Kidney (tissue), 22 donors: ENCODE measurements at places on chromosomes 13 and 19. TPM values are rescaled to one million over a fixed set of nuclear protein-coding genes. Genes with fewer than 3 reads are reported as not detected.
A peak's percentile ranks its signal among the peaks of the same experiment; 100 is the strongest.

PPP1R13L gene
- 21.4 TPM for polyA plus RNA-seq

DNA sequence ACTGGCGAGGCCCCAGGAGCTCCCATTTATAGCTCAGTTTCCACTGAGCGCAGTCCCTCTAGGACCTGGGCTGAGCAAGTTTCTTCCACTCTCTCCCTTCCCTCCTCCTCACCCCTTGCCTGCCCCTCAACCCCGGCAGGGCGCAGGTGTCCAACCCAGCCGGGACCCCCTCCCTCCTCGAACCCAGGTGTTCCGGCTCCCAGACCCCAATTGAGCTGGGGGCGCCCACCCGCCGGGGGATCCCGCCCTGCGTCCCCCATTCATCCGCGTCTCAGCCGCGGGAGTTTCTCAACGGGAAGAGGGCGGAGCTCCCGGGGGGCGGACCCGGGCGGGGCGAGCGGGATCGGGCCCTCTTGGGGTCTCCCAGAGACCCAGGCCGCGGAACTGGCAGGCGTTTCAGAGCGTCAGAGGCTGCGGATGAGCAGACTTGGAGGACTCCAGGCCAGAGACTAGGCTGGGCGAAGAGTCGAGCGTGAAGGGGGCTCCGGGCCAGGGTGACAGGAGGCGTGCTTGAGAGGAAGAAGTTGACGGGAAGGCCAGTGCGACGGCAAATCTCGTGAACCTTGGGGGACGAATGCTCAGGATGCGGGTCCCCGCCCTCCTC is at the start of gene KIRREL2:
KIRREL2 (plus strand) TSS at position 366 of the 604 bp plus-strand sequence; CDS start at position 575, 209 bp downstream.
- DNase-seq = peak; percentile 55

DNA sequence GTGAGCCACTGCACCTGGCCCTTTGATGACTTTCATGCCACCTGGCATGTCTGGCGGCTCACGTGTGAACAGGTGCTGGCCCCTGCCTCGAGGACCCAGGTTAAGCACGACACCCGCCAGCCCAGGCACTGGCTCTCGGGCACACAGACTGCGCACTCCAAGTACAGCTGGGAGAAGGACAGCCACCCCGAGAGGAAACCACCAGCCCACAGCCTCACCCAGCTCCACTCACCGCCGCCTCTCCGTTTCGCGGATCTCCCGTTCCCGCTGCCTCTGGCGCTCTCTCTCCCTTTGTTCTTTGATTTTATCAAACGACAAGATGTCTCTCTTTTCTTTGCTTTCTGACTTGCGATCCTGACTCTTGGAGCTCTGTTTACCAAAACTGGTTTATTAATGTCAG is 27.4 kb upstream of the TINCR start:
- DNase-seq = no peak

PSG3 gene
- polyA plus RNA-seq = not detected

GRCh38 chr13:58804832-58805231 is 1173.3 kb downstream of the PCDH17 start:
- no peak for DNase-seq

GRCh38 chr19:18879579-18880373 is 16.2 kb downstream of the CERS1 start:
- DNase-seq = peak; percentile 59

GRCh38 chr19:55248704-55249103 is 10.1 kb downstream of the PPP6R1 start:
- no peak for DNase-seq

- peak; percentile 82 for DNase-seq
Measured at GRCh38 chr19:5934774-5935472, 20.9 kb downstream of the CAPS start.

FSTL3 gene
- 23.9 TPM for polyA plus RNA-seq

DNA sequence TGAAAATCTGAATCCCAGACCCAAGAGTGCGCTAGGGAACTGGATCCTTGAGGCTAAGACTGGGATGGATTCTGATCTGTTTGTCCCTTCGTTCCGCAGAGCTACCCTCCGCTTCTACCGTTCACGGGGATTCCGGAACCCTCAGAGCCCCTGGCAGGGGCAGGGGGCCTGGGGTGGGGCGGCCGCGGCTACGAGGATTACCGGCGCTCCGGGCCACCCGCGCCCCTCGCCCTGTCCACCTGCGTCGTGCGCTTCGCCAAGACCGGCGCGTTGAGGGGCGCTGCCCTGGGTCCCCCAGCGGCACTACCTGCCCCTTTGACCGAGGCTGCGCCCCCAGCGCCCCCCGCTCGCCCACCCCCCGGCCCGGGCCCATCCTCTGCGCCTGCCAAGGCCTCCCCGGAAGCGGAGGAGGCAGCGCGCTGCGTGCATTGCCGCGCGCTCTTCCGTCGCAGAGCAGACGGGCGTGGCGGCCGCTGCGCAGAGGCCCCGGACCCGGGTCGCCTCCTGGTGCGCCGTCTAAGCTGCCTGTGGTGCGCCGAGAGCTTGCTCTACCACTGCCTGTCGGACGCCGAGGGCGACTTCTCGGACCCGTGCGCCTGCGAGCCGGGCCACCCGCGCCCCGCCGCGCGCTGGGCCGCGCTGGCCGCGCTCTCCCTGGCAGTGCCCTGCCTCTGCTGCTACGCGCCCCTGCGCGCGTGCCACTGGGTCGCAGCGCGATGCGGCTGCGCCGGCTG is 7.1 kb downstream of the SPRED3 start:
- no peak for DNase-seq

SLC6A16 gene
- polyA plus RNA-seq = 1.5 TPM

DOCK9 gene
- polyA plus RNA-seq = 14.0 TPM

LRRC63 gene
- 0.17 TPM for polyA plus RNA-seq

DNA sequence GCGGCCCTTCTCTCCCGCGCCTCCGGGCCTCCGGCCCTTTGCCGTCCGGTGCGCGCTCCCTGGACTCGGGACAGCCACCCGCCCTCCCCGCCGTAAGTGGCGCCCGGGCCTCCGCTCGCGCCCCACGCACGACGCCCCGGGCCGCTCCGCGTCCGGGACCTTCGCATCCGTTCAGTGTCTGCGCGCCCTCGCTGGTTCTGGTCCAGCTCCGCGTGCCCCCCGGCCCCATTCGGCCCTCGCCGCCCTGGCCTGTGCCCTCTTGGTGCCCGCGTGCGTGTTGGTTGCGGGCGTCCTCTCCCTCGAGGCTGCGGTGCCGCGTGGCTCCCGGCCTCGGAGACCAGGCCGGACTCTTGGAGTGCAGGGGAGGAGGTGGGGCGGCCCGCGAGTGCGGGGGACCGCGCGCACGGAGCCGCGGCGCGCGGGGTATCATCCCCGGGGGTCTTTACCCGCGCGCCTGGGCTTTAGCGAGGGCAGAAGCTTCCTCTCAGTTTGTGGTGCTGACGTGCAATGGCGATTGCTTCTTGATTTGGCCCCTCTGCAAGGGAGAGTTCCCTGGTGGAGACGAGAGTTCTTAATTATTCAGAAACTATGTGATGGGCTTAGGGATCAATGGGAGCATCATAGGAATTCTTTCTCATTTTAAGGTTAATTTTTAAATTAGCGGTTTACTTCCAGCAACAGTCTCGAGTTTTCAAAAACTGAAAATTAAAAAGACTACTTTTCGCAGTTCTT is 757 bp downstream of the WASF3 start:
- peak; percentile 44 for DNase-seq

DNA sequence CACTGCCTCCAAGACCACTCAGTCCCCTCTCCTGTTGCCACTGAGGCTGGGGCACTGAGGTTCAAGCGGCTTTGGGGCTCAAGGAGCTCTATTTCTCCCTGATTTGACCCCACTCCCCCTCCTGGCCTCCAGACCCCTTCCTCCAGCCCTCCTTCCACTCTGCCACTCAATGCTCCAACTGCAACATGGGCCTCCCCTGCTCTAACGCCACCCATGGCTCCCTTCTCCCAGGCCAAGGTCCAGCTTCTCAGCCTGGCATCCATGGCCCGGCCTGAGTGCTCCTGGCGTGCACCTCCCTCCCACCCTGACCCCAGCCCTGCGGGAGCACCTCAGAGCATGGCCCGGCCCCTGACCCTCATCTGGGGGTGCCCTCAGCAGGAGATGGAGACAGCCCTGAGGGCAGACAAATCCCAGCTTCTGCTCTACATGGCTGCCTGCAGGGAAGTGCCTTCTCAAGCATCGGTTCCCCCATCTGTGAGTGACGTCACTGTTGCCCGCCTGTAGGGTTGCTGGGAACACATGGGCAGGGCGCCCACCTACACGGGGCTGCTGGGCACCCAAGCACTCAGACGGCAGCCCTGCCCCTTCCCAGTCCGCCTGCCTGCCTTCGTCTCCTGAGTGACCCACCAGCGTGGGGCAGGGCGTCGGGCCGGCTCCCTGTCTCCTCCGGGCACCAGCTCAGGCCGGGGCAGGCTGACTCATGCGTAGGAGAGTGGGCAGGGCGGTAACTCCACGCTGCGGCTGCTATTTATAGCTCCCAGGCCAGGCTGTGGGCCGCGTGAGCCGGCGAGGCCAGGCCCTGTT is 1.6 kb upstream of the DIRAS1 start:
- DNase-seq = peak; percentile 94

- DNase-seq = peak; percentile 90
Measured at GRCh38 chr19:35318679-35319448, 10.1 kb upstream of the CD22 start.

ZSCAN4 gene
- polyA plus RNA-seq = not detected

NLRP8 gene
- polyA plus RNA-seq = not detected

FBN3 gene
- 0.56 TPM for polyA plus RNA-seq

- DNase-seq = no peak
Measured at GRCh38 chr13:82070416-82070815, 1729.5 kb upstream of the SPRY2 start.

GRCh38 chr13:33776239-33776881 is 41.6 kb upstream of the RFC3 start:
- DNase-seq = no peak

GRCh38 chr19:19531951-19532805 is 3.5 kb downstream of the YJEFN3 start:
- DNase-seq = peak; percentile 92

- DNase-seq = no peak
Measured at GRCh38 chr13:113768018-113768905, 9.2 kb downstream of the TMEM255B start.

ZNF677 gene
- polyA plus RNA-seq = 6.5 TPM

C19orf33 gene
- 40.3 TPM for polyA plus RNA-seq

DNA sequence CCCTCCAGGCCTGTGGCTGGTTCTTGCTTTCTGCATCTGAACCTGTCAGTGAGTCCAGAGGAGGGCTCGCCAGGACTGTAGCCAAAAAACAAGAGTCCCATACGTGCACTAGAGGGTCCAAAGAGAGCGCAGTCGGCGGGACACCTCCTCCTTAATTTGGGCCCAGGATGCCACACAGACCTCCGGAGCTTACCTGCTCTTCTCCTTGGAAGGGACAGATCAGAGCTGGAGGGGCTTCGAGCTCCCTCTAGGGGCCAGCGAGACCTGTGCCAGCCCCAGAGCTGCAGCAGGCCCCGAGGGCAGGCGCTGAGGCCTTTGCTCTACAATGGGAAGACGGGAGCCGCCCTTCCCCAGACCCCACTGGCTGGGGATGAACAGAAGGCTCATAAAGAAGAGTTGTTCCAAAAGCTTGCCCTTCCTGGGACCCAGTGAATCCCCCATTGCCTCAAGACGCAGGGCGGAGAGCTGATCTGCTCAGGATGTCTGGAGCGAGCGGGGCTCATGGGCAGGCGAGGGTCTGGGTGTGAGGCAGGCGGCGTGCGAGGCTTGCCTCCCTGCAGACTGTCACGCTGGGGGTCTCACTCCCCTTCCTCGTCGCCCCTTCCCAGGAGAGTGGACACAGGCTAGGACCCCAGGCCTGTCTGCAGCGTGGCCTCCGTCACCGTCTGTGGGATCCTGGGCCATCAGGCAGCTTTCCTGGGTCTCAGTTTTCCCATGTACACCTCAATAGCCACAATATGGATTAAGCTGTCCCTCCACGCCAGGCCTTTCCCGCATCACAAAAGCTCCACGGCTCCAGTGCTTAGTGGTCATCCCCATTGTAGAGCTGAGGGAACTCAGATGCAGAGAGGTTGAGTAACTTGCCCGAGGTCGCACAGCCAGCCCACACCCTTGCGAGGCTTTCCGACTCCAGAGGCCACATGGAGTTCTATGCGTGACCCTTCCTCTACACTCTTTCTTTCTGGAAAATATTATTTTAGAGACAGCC is 46.9 kb upstream of the VSTM2B start:
- peak; percentile 68 for DNase-seq

- no peak for DNase-seq
Measured at GRCh38 chr19:42092350-42092749, 16.4 kb downstream of the ZNF574 start.

- no peak for DNase-seq
Measured at GRCh38 chr13:113751491-113751890, 7.5 kb upstream of the TMEM255B start.

GRCh38 chr13:46536341-46536740 is 16.6 kb upstream of the LRCH1 start:
- DNase-seq = no peak

GRCh38 chr13:73943965-73944233 is 190.3 kb downstream of the KLF12 start:
- DNase-seq = no peak

DNA sequence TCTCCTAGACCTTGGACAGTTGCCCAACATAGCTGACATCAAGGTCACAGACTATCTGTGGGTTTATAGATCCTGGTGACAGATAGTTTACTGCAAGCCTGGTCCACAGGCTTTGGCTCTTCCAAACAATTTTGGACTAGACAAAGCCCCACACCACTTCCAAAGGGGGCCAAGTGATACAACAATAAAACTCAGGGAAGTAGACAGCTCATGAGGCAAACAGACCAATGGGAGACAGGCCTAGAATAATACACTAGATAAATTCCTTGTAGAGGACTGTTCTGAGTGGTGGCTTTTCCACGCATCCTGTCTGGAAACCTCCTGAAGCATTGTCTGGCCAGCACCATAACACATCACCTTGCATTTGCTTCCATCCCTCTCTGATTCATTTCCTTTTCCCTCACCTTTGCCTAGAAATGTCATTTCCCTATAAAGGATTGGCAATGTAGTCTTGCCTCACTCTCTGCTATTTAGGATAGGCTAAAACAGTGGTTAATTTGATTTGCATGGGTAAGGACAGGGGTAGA is 284.2 kb downstream of the POU4F1 start:
- DNase-seq = no peak

PRODH2 gene
- polyA plus RNA-seq = 409 TPM

DNA sequence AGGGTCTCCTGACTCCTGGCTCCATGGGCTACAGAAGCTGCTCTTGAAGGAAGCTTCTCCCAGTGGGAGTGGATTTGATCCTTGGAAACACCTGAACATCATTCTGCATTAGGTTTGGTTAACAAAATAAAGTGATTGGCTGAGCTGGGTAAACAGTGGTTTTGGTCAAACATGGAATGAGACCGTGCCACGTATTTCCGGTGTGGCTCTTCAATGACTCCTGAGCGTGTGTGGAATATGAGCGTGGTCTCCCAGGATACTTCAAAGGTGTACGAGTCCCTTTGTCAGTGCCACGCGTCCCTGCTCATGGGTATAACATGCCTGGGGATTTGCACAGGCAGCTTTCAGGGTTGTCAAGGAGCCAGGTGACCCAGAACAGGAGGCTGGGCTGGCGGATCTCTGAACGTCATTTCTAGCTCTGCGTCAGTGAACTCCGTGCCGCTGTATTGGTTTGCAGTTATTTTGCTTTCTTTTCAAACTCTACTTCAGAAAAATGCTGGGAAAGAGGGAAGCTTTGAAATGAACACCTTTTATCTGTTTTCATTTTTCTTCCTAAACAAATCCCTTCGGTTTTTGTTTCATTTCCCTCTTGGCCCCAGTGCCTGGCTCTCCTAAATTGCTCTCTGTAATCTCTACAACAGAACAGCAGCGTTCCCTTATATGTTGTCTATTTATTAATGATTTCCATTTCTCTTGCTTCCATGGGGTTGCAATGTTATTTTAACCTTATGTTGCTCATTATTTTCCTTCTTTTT is 26.3 kb upstream of the GJB6 start:
- peak; percentile 93 for DNase-seq
